ENCODE measurements at places on chromosomes 1 and 21.

DNA sequence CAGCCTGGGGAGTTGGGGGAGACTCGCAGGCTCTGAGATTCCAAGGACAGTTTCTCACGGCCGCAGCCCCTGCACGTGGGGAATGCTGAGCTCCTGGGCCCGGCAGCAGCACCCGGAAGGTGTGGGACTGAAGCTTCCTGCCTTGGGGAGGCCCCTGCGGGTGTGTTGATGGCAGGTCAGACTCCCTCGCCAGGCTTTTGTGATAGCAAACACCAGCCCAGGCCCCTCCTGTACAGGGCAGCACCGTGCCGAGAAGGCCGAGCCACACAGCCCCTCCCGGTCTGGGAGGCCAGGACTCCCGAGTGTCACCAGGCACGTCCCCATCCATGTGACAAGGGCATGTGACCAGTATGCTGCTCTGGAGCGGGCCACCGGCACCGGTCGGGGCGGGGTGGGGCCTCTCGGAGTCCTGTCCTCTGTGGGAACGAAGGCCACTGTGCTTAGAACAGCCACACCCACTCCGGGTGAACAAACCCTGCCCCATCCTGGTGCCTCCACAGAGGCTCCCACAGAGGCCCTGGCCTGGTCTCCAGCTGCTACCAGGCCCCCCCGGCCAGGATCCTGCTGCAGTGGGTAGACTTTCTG lies 31.1 kb upstream of the ARHGEF16 start:
- no peak for DNase-seq

GRCh38 chr1:205301205-205301821 lies 20.2 kb downstream of the NUAK2 start:
- no peak for DNase-seq

DNA sequence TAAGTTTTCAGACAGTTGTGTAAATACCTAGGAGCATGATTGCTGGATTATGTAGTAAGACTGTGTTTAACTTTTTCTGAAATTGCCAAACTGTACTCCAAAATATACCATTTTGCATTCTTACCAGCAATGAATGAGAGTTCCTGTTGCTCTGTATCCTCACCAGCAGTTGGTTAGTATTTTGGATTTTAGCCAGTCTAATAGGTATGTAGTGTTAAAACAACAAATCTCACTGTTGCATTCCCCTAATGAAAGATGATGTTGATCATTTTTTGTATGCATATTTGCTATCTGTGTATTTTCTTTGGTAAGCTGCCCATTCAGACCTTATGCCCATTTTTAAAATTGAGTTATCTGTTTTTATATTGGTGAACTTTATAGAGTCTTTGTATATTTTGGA lies 89.9 kb downstream of the RASAL2 start:
- DNase-seq: no peak

- DNase-seq: no peak
Measured at GRCh38 chr1:231165371-231165770, 3.5 kb downstream of the TRIM67 start.

- DNase-seq: no peak
Measured at GRCh38 chr1:215054266-215054665, 28.3 kb upstream of the KCNK2 start.

DNA sequence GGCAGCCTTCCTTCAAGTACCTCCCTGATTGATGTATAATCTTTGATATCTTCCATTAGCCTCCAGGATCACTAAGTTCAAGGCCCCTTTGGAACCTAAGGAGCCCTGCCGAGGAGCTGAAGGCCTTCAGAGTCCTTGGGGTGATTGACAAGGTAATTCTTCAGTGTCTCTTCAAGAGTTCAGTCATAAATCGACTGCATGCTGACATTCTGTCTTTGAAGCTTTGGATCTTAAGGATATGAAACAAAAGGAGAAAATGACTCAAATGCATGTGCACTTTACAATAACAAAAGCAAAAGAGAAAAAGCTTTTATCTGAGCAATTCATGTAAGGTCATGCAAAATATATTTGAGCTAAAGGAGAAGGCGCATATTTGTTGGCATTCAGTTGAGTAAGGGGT lies 125.3 kb downstream of the RPS6KC1 start:
- DNase-seq: no peak

GRCh38 chr1:237705462-237705861 lies 185.3 kb downstream of the ZP4 start:
- no peak for DNase-seq

DNA sequence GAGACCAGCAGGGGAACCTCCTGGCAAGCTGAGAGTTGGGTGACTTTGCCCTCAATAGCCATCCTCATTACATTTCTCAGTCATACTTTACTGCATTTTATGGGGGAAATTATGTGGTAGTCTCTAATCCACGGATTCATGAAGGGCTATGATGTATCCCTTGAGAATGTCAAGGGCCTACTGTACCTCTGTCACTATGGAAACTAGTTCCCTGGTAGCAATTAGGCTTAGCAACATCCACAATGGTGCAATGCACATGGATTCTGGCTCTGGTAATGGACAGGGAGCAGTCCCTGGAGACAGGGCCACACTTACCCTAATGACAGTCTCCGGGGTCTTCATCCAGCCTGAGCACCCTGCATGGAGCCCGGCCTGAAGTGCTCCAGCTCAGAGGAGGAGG lies 26.5 kb downstream of the LRRN2 start:
- no peak for DNase-seq

DNA sequence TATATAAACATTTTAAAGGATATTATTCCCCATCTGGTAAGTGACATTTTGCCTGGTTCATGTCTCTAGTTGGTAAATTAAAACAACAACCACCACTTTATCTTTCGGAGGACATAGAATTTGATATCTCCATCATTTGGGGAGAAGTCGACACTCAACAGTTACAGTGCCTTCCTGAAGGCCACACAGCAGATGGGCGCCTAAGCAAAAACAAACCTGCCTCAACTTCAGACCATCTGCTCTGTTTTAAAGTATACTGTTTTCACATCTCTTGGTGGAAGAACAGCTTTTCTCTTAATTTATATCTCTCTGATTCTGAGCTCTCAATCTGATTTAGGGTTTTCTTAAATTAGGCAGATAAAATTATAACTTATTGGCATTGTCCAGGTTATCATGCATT lies 282.2 kb downstream of the RYR2 start:
- DNase-seq: no peak

- DNase-seq: no peak
Measured at GRCh38 chr21:29465546-29465945, 166.8 kb downstream of the BACH1 start.

GRCh38 chr1:155029513-155030242 lies 3.9 kb downstream of the DCST2 start:
- DNase-seq: no peak

DNA sequence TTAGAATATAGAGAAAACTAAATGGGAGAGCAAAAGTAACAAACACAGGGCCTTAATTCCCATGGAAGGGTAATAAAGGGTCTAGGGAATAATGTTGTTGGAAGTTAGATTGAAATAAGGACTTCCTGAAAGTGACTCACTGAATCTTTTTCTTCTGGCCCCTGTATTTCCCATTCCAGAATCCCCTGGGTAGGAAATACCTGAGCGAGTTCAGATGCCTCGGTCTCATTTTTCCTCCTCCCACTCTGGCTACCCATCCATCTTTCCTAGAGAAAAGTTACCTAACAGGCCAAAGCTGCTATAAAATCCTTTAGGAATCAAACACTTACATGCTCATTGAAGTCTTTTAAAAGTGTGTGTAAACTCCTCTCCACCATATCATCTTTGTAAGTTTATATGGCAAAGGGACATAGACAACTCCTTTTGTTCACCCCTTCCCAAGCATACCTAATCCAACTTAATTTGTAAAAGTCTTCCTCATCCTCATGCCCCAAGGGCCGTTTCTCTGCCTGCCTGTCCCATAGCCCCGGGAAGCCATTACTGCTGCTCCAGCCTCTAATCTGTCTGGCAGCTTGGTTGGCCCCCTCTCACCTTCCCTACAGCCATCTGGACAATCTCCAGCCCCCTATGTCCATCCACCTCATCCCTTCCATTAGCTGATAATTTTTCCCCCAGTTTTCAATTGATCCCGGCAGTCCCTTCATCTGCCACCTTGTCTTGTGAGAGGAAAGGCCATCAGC lies 3.3 kb upstream of the MEF2D start:
- DNase-seq: no peak

DNA sequence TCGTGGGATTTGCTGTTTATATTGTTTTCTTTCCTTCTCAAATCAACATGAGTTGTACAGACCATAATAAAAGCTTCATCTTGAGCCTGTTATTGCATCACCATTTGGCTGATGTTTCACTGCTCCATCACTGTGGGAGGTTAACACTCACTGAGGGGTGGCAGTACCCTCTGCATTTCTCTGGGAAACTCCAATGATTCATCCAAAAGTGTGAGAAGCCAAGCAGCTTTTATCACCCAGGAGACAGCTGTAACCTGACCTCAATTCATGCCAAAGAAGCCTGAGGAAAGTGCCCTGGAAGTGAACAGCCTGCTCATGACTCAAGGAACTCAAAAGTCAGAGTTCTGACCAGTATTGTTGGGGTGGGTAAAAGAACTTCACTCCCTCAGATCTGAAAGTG lies 84.1 kb downstream of the GPR88 start:
- DNase-seq: no peak

DNA sequence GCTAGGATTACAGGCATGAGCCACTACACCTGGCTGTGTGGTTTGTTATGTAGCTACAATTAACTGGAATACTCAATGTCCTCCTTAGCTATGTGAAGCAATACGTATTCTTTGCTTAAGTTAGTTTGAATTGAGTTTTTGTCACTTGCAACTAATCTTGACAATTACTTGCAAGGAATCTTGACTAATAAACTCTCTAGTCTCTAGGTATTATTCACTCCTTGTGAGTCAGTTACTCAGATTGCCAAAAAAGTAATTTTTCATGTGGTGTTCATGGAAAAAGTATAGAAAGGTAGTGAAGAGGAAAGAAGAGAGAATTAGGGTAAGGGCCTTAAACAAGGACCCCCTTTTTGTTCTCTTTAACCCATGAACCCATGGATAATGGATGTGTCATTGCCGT lies 7.6 kb upstream of the SNX27 start:
- no peak for DNase-seq

- DNase-seq: no peak
Measured at GRCh38 chr21:27152996-27153395, 186.1 kb upstream of the ADAMTS5 start.

DNA sequence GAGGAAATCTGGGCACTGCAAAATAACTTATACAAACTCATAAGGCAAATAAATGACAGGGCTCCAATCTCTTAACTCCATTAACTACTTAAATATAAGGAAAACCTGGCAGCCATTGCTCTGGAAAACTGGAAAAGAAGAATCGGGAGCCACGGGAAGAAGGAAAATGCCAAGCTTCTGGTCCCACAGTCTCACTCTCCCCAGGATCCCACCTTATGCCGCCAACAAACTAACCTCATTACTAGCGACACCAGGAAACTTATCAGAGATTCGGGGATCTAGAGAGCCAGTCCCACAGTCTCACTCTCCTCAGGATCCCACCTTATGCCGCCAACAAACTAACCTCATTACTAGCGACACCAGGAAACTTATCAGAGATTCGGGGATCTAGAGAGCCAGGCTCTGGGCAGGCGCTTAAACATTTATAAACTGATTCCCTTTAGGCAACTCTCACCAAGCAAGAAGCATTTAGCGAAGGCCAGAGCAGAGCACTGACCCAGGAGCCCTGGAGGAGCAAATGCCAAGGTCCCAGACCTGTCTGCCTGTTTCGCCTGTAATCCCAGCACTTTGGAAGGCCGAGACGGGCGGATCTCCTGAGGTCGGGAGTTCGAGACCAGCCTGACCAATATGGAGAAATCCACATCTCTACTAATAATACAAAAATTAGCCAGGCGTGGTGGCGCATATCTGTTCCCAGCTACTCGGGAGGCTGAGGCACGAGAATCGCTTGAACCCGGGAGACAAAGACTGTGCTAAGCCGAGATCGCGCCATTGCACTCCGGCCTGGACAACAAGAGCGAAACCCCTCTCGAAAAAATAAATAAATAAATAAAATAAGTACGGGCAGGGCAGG lies 720 bp downstream of the PSMB2 start:
- no peak for DNase-seq
